ENCODE measurements at places on chromosomes 11 and 22. TPM values are rescaled to one million over a fixed set of nuclear protein-coding genes. Genes with fewer than 3 reads are reported as not detected.

SCT gene
- total RNA-seq, result not detected

CADM1 gene
- total RNA-seq, result 117 TPM

OR5A1 gene
- total RNA-seq, result 0.06 TPM

RGL4 gene
- not detected for total RNA-seq

GRCh38 chr11:115679945-115680344 is 175.7 kb upstream of the CADM1 start:
- no peak for DNase-seq

DNA sequence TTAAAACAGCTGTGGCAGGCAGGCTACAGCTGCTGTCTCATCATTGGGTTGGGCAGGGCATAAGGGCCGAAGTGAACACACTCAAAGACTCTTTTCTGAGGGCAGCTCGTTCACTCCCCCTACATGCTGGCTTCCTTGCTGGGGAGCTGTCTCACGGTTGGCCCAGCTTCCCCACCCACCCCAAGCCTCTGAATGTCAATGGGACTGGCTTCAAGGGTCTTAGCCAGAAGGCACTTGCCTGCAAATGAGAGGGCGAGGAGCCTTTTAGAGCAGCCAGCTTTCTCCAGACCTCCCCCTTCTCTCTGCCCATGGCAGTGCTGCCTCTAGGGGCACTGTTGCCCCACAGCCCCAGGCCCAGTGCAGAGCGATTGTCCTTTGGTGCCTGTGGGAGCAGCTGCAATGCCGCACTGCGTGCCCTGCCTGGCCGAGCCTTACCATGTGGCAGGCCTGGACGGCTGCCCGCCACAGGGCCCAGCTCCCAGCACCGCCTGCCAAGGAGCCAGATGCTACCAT is 94.7 kb upstream of the RASSF10 start:
- DNase-seq, result peak; percentile 89

- peak; percentile 82 for DNase-seq
Observed at GRCh38 chr22:32796865-32797573, 4.5 kb upstream of the TIMP3 start.

GRCh38 chr11:66676282-66676919 is 1.3 kb downstream of the RBM4B start:
- DNase-seq, result no peak

DNA sequence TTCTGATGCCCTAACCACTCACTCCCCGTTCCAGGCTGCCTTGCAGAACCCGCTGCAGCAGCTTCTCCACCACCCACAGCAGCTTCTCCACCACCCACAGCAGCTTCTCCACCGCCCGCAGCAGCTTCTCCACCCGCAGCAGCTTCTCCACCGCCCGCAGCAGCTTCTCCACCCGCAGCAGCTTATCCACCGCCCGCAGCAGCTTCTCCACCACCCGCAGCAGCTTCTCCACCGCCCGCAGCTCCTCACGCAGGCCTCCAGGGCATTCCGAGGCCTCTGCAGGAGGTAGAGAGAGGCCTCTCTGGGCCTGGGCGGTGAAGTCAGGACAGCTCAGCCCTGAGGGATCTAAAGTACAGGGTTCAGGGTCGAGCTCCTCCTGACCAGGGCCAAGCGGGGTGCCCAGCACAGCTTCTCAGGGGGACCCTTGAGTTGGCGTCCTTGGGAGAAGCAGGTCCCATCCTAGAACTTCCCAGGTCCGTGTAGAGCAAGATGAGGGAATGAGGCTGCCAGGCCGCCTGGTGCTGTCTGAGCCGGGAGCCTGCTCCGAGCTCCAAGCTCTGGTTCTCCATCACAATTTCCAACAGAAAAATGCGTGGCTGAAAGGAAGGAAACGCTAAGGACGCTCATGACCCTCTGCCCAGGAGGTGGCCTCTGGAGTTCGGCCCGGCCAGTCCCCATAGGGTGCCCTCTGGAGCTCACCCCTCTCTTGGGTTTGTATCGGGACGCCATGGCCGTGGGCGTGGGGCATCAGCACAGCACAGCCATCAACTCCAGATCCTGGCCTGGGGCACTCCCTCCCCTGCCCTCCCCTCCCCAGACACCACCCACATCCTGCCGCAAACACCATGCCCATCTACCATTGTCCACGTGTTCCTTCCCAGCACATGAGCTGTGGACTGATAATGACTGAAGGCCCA is 528.6 kb downstream of the BRD1 start:
- DNase-seq, result no peak

- DNase-seq, result peak; percentile 16
Observed at GRCh38 chr11:33160136-33160535, 1.1 kb downstream of the CSTF3 start.

Data from neural progenitor cell (in vitro differentiated cells).